ENCODE measurements at places on chromosomes 7 and 10. TPM values are rescaled to one million over a fixed set of nuclear protein-coding genes. Genes with fewer than 3 reads are reported as not detected.

The MRLN gene
- total RNA-seq: not detected

The STAMBPL1 gene
- 35.3 TPM for total RNA-seq

The C7orf57 gene
- 0.09 TPM for total RNA-seq

The NPTX2 gene
- total RNA-seq: 2.5 TPM

The GBX1 gene
- not detected for total RNA-seq

The GPR26 gene
- not detected for total RNA-seq

The NUDT5 gene
- 28.5 TPM for total RNA-seq

The TFPI2 gene
- 97.3 TPM for total RNA-seq

All from fibroblast of the aortic adventitia (primary cell).